ENCODE measurements at places on chromosomes 3 and 15.
A peak's percentile ranks its signal among the peaks of the same experiment; 100 is the strongest.

- DNase-seq, result no peak
These were observed 50.2 kb downstream of the CHP1 start for GRCh38 chr15:41281236-41281635.

DNA sequence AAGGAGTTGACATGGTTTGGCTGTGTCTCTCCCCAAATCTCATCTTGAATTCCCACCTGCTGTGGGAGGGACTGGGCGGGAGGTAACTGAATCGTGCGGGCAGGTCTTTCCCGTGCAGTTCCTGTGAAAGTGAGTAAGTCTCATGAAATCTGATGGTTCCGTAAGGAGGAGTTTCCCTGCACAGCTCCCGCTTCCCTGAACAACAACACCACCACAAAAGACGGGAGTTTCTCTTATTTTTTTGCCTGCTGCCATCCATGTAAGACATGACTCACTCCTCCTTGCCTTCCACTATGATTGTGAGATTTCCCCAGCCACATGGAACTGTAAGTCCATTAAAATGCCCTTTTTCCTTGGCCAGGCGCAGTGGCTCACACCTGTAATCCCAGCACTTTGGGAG is 22.7 kb downstream of the XXYLT1 start:
- DNase-seq, result no peak

DNA sequence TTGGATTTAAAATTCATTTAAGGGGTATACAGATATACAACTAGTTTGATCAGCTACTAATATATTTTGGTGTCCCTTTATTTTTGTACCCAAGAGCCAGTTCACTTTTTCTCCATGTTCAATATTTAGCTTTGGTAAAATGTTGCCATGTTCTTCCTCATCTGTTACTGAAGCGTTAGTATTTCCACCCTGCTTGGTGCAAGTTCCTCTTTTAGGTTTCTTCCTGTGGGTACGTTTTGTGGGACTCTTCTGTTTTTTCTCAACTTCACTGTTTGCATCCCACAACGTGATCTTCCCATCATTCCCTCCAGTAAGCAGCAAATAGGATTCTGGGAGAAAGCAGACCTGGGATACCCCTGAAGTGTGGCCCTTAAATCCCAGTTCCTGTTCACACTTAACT is 14.1 kb downstream of the WDR53 start:
- no peak for DNase-seq

- no peak for DNase-seq
These were observed 6.2 kb upstream of the CCDC80 start for GRCh38 chr3:112647122-112647521.

- DNase-seq, result no peak
These were observed 7.1 kb upstream of the LARS2 start for GRCh38 chr3:45381168-45381852.

DNA sequence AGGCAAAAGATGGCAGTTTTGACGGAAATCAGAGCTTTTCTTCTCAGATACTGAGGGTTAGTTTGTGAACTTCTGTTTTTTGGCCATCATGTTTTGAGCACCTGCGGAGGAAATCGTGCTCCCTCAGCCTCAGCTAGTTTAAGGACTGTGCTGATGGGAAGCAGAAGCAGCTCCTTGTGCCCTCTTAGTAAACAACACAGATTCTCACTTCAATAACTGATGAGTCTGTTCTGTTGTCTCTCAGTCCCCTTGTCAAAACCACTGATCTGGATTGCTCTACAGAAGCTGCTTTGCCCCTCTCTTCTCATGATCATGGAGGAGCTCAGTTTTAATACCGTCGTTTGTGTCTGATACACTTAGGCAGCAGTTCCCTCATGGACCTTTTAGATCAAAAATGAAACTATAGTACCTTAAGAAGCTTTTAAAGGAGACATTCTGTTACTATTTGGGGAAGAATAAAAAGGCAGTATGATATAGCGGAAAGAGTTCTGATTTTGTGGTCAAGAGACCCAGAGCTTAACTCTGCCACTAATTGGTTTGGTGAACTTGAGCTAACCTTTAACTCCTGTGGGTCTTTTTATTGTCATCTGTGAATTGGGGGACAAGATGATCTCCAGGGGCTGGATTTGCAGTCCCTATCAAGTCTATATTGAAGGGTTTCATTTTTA is 152.6 kb downstream of the BBX start:
- DNase-seq, result no peak

DNA sequence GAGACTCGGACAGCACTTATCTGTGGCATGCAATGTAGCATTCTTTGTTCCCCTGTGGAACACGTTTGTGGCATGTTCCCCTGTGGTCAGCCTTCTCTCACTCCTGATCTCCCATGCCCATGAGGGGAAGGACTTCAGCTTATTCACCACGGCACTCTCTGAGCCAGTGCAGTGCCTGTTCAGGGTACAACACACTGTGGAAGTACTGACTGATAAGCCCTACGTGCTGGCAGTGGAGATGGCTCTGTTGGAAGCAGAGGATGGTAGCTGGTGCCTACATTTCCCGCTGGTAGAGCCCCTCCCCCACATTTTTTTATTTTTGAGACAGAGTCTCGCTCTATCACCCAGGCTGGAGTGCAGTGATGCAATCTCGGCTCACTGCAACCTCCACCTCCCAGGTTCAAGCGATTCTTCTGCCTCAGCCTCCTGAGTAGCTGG is 43.5 kb upstream of the ETV5 start:
- DNase-seq, result no peak

DNA sequence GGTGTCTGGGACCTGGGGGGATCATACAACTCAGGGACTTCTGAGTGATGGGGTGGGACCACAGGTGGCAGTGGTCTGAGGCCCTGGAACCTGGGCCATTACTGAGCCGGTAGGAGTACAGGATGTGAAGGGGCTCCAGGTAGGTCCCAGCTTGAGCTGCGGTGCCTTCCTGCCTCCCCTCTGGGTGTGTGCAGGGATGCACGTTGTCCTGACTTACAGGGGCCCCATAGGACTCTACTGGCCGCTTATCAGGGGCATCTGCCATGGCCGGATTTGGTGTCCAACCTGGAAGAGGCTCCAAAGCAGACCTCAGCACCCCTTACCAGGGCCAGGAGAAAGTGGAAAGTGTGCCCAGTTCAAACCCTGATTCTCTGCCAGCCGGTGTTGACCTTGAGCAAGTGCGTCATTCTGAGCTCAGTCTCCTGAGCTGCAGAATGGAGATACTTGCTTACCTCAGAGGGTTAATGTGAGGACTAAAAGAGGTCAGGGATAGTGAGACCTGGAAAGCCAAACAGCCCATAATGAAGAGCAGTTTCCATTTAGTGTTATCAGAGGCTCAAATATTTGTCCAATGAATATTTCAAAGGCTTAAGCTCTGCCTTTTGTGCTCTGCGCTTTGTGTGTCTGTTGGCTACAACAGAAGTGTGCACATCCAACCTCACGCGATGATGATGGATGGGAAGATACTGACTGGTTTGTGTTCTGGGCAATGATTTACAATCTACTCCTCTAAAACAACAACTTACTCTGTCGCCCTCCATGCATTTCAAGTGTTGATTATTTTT is 35.4 kb upstream of the ESYT3 start:
- DNase-seq, result no peak

DNA sequence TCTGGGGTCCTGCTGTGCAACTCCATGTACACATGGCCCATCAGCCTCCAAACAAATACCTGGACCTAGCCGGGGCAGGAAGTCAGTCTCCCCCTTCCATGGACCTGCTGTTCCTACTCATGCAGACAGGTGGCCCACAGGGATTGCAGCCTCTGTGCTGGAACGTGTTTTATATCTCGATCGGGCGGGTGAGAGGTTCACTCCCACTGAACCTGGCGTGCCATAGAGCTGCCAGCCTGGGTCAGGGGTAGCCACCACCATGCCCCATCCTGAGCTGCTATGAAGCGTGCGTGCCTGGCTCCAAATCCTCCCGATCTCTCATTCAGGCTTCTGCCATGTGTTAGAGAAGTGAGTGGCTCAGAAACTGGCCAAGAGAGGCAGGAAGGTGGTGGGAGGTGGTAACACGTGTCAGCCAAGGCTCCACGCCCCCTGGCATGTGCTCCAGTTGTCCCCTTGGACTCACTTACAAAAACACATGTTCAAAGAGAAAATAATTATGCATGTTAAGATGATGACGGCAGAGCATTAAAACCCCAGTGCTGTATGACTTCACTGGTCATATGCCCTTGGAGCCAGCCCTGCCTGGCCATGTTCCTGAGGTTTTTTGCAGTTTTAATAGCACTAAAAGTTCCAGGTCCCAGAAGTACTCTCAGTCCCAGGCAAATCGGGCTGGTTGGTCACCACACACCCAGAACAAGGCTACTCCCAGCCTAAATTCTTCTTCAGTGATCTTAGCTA is 30.6 kb downstream of the CTSH start:
- DNase-seq, result no peak

DNA sequence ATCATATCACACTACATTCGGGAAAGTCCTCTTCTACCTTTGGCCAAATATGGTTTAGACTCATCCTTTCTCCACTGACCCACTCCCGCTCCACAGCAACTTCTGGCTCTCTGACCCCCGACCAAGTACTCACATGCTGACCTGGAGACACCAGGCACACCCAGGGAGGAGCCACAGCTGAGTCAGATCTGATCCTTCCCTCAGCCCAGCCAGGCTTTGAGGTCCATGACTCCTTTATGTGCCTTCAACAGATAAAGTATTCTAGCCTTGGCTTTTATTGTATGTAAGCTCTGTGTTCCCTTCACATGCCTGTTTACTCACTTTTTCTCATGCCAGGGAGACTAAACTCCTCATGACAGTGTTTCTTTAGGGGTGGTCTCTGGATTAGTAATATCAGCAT is 166.9 kb upstream of the UMPS start:
- no peak for DNase-seq

GRCh38 chr15:95557226-95558046 is 773.1 kb upstream of the NR2F2 start:
- no peak for DNase-seq

GRCh38 chr3:50304601-50305000 is 1.2 kb upstream of the HYAL1 start:
- DNase-seq, result no peak

GRCh38 chr3:28053759-28054158 is 187.7 kb upstream of the CMC1 start:
- peak; percentile 8 for DNase-seq

- DNase-seq, result no peak
These were observed 530.2 kb downstream of the SOX2 start for GRCh38 chr3:182241766-182242488.

DNA sequence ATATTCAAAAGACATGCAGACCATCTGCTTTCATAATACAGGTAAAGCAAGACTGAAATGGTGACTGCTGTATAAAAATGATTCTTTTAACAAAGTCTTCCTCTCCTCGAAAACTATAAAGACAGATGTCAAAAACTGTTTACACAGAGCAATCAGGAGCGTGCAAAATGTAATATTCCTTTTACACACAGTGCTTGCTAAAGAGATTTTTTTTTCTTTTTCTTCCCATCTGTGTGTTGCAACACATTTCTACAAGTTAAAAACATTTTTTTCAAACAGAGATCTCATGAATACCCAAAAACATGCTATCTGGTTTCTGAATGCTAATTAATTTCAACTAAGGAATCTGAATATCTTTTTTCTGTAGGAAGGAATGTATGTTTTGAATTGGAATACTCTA is 22.1 kb downstream of the SATB1 start:
- no peak for DNase-seq

GRCh38 chr3:44516230-44516629 is 38.8 kb upstream of the ZNF445 start:
- DNase-seq, result no peak

- no peak for DNase-seq
These were observed 8.1 kb upstream of the DLG1 start for GRCh38 chr3:197306374-197307086.

GRCh38 chr15:52682200-52682599 is 3.0 kb upstream of the ATOSA start:
- no peak for DNase-seq

DNA sequence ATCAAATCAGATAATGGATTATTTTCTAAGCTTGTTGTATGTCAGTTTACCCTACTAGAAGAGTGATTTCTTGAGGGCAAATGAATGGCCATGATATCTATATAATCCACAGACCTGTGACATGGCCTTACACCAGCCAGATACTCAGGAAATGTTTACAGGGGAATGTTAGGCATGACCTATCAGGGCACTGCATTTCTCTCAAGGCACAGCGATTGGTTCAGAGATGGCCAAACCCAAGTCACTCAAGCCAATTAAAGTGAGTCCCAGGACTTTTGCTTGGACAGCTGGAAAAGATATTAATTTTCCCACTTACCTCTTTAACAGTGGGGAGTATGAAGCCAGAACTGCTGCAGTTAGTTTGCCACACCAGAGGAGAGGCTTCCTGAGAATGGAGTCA is 28.7 kb upstream of the GATA2 start:
- no peak for DNase-seq

DNA sequence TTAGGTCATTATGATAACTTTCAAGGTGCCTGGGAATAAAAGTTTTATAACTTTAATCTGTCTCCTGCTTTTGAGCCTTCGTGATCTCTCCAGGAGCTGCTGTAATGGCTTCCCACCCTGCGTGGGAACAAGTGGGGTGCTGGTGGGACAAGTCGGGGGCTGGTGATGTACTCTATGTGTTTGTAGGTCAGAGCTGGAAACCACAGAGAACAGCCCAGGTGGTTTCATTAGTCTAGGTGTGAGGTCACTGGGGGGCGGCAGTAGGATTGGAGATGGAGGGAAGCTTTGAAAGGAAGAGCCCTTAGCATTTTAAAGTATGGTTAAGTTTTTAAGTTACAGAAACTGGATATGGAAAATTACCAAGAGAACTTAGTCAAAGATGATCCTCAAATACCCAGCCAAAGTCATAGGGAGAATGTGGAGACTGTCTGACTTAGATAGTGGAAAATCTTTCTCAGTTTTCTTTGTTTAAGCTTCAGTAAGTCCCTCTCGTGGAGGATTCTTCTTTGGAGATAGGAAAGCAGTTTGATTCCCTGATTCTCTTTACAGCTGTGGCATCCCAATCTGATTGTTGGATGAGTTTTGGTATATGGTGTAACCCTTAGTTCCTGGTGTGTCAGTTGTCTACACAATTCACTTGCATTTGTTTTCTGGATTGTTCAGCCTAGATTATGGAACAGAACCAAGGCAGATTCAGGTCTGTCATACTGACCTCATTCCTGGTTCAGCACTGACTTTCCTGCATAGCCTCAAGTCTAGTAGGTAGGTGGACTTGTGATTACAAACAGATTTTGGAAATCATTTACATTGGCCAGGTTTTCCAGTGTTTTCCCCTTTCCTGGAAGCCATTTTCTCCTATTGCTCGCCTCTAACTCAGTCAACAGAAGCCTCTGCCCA is 115.6 kb downstream of the FNDC3B start:
- no peak for DNase-seq

GRCh38 chr3:134672571-134672970 is 21.7 kb upstream of the KY start:
- no peak for DNase-seq

DNA sequence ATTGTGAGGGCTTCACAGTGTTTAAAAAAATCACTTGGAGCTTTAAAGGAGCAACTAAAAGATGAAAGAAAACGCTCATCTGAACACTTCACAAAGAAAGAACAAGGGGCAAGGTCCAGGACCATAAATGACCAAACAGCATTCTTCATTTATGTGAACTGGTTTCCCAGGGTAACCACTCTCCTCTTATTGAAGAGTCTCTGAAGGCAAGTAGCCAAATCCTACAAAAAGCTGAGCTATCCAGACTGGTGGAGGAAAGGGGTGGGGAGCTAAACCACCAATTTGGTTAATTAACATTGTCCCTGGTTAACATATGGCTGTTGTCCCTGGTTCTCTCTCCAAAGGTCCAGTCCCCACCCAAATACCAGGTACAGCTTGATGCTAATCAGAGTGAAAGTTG is 58.1 kb downstream of the OSBPL10 start:
- DNase-seq, result no peak

Measured in stimulated activated CD4-positive, alpha-beta T cell treated with anti-CD3 and anti-CD28 coated beads, Interleukin-4, amount 100 ng/mL, for 48 hours (primary cell).